Esophagus squamous epithelium (tissue), 5 donors: ENCODE measurements at places on chromosomes 7 and 10.

DNA sequence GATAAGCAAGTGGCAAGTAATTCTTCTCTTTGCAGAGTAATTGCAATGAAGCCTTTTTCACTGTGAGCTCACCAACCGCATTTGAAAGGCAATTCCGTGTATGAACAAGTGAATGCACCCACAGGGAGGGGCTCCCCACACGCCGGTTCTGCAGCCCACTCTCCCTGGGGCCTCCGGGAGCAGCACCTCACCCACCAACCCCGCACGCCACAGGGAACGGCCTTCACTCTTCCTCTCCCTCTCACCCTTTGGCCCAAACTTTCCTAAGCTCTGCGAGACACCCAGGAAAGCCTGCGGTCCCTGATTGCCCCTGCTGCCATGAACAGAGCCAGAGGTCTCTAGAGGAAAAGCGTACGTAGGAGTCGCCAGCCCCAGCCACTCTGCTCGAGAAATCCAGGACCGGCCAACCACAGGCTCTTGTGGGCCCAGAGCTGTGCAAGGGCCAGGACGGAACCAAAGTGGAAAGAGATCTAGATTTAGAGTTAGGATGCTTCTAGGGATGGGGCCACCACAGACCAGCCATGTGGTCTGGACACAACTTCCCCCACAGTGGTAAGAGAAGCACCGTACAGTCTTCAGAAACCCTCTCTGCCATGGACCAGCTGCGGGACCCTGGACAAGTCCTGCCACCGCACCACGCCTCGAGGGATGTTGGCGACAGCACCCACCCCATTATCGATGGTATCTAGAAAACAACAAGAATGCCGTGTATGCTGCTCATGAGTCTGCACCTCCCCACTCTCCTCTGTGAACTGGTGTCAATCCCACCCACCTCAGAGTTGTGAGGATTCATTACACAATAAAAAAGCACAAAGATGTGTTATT is 3.6 kb downstream of the WDR86 start:
- DNase-seq: no peak

- no peak for DNase-seq
These were observed 97.5 kb downstream of the ZNF365 start for GRCh38 chr10:62471711-62472110.

DNA sequence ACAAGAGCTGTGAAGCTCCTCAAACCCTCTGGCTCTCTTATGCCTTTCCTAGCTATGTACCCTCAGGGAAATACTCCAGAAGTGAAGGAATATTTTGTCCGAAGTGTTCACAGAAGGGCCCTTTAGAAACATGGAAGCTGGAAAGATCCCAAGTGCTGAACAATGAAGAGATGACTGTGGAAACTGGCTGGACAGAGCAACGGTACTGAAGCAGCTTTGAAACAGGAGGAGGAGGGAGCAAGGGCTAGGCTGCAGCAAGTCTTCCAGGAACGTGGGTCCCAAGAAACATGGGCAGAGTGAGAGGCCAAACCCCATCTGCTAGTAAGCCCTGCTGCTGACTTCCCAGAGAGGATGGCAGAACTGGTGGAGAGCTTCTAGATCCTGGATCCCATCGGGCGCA is 3.0 kb upstream of the PSAP start:
- no peak for DNase-seq

- no peak for DNase-seq
These were observed 145.9 kb downstream of the CREB5 start for GRCh38 chr7:28558236-28558635.

GRCh38 chr10:118798231-118798662 is 43.5 kb upstream of the CACUL1 start:
- DNase-seq: no peak

DNA sequence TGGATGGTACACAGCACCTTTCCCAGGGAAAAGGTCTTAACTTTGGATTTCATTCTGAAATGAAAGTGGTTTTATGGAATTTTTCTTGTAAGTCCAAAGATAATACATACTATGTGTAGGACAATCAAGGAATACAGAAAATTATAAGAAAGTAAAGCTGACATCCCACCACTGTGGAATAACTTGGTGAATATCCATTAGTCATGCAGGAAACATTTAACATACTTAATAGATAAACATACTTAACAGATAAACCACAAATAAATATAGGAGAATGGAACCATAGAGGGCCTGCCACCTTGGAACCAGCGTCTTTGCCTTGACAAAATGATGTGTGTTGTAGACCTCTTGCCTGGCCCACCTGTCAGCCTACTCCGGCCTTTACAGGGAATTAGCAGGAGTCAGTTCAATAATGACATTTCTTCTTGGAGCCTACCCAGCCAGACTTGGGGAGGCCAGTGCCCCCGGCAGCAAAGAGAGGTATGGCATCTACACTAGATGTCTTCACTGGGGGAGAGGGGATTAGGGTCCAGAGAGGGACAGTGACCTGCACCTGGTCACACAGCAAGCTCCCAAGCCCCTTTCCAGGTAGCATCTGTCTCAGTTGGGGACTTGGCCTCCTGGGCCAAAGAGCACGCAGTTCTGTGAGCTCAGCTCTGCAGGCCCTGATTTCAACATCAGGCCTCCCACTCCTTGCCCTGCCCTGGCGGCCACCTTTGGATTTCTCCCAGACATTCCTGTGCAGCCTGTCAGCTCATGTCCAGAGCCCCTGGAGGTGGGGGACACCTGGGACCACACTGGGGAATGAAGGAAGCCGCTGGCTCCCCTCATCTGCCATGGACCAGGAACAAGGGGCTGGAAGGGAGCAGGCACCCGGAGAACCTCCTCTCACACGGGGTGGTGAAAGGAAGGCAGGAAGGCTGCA is 112.6 kb upstream of the PPIF start:
- no peak for DNase-seq

- no peak for DNase-seq
These were observed 20.9 kb downstream of the MORN4 start for GRCh38 chr10:97612386-97612785.

DNA sequence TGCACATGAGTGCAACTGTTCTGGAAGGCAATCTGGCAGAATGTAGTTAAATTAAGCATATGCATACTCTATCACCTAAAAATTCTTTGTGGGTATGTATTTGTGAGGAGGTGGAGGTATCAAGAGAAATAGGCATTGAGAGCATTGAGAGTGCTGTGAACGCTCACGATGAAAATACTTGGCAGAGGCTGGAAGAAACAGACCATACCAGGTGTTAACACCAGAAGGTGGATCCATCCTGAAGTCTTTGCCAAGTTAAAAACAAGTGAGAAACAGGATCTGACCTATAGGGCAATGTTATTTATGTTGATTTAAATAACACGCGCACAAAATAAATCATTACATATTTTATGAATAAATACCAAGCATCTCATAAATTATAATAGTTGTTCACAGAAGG is 311.6 kb downstream of the PCLO start:
- DNase-seq: no peak

DNA sequence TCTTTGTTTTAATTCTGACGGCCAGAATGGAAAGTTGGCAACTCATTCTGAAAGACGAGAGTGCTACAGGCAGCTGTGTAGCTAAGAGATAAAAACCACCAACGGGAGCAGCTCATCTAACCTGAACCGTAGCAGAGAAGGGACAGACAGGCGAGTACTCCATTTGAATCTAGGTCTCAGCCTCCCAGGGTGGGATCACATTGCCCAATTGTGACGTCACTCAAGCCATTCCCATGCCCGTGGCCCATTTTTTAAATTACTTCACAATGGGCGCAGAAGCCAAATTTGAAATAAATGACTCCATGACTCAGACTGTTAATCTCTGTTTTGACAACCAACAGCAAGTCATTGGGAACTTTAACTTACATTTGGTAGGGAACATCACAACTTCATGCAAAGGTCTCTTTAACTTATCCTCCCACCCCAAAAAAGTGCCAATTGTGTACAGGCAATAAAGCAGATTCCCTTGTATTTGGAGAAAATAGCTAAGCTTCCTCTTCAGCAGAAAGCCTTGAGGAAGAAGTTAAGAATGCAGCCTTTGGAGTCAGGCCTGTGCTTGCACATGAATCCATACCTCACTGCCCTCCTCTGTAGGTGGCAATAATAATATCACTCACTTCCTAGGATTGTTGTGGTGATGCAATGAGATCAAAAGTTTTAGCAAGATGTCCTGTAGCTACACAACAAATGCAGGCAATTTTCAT is 93.2 kb upstream of the KIF5B start:
- no peak for DNase-seq

GRCh38 chr7:138204285-138204981 is 128.2 kb downstream of the AKR1D1 start:
- DNase-seq: no peak

DNA sequence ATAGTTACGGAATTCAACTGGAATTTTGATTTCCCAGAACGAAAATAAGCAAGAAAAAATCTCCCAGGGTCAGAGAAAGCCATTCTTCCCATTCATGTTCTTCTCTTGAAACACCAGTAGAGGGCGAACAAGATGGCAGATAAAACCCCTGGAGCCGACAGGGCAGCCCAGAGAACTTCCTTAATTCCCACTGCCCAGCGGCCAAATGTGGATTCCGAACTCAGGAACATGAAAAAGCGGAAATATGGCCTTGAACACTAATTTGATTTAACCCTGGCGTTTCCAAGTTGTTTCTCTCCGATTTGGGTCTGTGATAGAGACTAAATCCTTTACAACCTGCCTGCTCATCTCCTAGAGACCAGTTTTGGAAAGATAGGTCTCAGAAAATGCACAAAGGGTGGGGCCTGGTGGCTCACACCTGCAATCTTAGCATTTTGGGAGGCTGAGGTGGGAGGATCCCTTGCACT is 100.7 kb upstream of the WAC start:
- no peak for DNase-seq

- no peak for DNase-seq
These were observed 19.5 kb upstream of the DLG5 start for GRCh38 chr10:77946084-77946483.

DNA sequence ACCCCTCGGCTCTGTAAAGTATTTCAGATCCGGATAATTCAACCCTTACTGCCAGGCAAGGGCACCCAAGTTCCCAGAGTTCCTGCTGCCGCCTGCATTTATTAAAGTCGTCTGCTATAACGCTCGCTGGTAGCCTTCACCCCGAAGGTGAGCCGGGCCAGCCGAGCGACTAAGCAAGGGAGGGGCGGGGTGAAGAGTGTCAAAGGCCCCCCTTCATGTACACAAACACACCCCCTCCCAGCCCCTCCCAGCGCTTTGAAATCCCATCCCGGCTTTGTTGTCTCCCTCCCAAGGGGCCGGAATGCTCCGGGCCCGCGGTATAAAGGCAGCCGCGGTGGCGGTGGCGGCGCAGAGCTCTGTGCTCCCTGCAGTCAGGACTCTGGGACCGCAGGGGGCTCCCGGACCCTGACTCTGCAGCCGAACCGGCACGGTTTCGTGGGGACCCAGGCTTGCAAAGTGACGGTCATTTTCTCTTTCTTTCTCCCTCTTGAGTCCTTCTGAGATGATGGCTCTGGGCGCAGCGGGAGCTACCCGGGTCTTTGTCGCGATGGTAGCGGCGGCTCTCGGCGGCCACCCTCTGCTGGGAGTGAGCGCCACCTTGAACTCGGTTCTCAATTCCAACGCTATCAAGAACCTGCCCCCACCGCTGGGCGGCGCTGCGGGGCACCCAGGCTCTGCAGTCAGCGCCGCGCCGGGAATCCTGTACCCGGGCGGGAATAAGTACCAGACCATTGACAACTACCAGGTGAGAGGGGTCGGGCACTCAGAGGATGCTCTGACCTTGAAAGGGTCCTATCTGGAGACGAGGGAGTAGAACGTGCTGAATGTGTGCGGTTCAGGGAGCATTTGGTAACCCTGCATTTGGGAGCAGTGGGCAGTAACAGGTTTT is at the start of gene DKK1:
Gene DKK1, plus strand, starts transcription at position 349 of the 889 bp plus-strand sequence. Its CDS starts 154 bp downstream, at position 503.
- no peak for DNase-seq

DNA sequence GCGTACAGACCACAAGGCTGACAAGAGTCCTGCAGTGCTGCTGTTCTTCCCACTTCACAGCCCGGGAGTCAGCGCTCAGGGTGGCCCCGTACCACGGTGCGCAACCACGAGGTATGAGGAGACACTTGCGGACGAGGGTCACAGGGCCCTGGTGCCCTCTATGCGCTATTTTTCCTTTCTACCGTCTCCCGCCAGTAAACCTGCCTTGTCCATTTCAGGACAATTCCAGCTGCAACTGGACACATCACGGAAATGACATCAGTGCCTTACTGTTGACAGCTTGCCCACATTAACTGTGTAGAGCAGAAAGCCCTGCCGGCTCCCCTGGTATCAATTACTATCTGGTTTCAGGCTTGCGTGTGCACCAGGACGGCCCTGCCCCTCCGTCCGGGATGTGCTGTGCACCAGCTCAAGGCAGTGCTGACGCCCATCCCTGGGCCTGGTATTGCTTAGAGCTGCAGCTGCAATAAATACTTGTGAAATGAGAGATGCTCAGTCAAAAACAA is 65.1 kb downstream of the ZRANB1 start:
- no peak for DNase-seq

GRCh38 chr10:35639728-35640401 is 2.2 kb downstream of the FZD8 start:
- DNase-seq: no peak

- DNase-seq: no peak
These were observed 19.3 kb downstream of the TCAF1 start for GRCh38 chr7:143882604-143883078.

- no peak for DNase-seq
These were observed 137.9 kb upstream of the MKI67 start for GRCh38 chr10:128263891-128264688.

- DNase-seq: no peak
These were observed 4.5 kb upstream of the BHLHA15 start for GRCh38 chr7:98206451-98207330.

GRCh38 chr10:128150045-128150493 is 23.8 kb upstream of the MKI67 start:
- no peak for DNase-seq

- DNase-seq: no peak
These were observed 31.9 kb downstream of the NKX6-2 start for GRCh38 chr10:132754071-132754470.

- DNase-seq: no peak
These were observed 85.8 kb upstream of the PRKCQ start for GRCh38 chr10:6665847-6666246.

GRCh38 chr10:53403688-53404087 is 631.1 kb upstream of the MBL2 start:
- DNase-seq: no peak

DNA sequence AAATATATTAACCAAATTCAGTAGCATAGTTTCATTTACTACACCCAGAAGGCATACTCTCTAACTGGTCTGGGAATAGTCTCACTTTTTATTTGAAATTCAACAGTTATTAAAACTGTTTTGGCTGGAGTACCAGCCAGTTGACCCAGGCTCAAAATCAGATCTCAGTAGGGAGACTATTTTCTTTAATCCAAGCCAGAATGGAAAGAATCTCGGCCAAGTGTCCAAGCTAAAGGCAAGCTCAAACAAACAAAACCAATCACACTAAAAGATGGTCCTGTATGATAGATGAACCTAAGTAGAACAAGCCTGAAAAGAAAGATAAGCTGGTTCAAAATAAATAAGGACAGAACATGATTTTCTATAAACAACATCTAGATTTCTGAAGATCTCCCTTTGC is 259.6 kb upstream of the POM121L12 start:
- DNase-seq: no peak

- no peak for DNase-seq
These were observed 1.6 kb upstream of the GSTO1 start for GRCh38 chr10:104253106-104253505.
